ENCODE measurements at places on chromosomes 7 and 10.

GRCh38 chr10:80163741-80164341 is 31.3 kb downstream of the PLAC9 start:
- no peak for DNase-seq

GRCh38 chr10:75957314-75958120 is 526.1 kb downstream of the LRMDA start:
- no peak for DNase-seq

DNA sequence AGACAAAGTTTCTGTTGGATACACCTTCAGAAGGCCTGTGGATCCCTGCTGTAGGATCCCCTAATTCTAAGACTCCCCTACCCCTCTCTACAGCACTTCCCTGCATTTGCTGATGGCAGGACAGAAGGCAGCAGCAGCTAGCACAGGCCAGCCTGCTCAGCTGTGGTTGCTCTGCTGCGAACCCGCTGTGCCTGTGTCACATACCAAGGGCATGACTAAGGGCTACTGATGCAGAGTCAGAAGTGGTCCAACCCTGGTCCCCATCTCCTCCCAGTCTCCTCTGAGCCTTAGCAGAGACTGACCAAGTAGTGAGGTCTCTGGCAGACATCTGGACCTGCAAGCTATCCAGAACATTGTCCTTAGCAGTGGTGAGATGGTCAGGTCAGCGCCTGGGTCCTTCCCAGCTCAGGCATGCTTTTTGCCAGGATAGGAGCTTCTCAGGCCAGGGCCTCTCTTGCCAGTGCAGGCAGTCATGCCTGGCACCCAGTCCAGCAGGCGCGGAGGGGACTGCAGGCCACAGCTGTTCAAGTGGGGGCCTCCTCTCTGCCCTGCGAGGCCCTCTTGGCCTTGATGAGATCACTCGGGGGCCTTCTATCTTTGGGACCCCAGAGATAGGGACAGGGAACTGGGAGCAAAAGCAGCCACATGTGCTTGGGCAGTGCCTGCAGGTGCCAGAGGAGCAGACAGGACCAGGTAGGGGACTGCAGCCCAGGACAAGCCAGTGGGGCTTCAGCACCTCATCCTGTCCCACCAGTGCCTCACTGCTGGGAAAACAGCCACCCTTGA is 146.4 kb downstream of the ZNF248 start:
- DNase-seq = no peak

DNA sequence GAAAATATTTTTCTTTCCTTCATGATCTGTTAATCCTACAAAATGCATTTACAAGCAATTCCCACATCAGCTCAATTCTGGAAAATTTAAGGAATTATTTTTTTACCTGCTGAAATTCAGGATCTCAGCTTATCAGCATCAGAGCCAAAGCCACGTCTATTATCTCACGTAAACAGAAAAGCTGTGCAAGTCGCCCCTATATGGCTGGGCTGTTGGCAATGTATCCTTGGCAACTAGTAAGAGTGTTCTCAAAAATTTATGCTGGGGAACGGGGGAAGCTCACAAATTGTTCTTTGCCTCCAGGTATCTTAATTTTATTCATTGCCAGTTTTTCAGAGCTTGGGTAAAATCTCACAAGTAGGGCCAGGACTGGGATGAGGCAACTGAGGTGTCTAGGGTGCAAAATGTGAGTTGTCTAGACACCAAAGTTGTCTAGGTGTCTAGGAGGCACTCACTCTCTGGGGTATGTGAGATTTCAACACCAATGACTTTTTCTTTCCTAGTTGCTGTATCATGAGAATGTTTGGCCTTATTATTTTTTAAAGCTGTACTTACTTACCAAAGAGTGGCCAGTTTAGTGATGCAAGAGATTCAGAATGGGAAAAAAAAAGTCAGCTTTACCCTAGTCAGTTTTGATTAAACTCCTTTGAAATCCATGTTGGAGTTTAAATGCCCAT is 5.1 kb downstream of the GSTO2 start:
- no peak for DNase-seq

GRCh38 chr7:140881507-140882228 is 43.1 kb downstream of the BRAF start:
- DNase-seq = no peak

- DNase-seq = no peak
These were observed 68.0 kb upstream of the SAMD8 start for GRCh38 chr10:75043256-75044131.
